Ammon's horn (tissue), 1 donor: ENCODE measurements at places on chromosomes 5 and 9.

DNA sequence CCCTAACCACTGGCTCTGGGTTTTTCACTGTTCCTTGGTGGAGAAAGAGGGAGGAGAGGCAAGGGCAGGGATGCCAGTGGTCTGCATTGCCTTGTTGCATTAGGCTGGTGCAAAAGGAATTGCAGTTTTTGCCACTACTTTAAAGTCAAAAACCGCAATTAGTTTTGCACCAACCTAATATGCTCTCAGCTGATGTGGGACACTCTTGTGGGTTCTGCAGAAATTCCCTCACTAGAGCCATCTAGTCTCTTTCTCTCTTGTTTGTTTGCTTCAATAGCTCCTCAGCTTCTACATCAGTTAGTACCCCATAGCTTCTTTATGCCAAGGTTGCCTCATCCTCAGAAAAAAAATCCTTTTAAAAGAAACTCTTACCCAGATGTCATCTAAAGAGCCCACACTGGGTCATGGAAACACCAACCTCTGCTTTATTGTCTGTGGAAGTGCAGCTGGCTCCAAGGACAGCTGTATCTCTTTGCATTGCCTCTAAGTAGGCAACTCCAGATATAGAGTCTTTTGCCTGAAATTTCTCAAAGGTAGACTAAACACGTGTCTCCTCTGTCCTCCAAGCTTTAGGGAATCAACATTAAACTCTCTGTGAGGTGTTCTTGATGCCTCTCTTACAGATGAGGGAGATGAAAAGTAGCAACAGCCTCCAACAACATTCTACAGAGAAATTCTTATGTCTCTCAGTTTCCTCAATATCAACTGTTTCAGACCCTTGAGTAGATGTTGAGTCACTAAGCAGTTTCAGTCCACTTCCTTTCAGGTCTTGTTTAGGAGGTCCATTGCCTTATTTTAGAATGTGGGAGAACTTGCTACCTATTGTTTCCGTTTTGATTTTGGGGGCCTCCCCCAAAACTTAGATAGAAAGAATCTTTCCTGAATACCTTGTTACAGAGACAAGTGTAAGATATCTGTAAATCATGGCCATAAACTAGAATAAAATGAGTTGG lies 84.9 kb upstream of the MEF2C start:
- no peak for DNase-seq

GRCh38 chr9:136079211-136079915 lies 15.7 kb downstream of the NACC2 start:
- no peak for DNase-seq

DNA sequence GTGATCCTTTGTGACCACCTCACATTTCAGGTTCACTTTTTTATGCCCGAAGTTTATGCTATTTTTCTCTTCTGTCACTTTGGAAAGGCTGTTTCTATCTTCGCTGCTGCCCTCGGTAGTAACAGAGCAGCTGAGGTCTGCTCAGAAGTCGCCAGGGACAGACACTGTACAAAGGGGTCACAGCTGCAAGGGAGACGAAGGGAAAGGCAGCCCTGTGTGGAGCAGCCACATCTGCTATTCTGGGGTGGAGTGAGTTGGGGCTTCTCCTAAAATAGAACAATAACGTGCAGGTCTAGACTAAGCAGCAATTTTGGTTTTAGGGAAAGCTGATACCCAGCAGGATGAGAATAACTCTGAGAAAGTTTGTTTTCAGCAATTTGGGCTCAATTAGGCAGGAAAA lies 72.5 kb downstream of the ACTL7B start:
- no peak for DNase-seq

DNA sequence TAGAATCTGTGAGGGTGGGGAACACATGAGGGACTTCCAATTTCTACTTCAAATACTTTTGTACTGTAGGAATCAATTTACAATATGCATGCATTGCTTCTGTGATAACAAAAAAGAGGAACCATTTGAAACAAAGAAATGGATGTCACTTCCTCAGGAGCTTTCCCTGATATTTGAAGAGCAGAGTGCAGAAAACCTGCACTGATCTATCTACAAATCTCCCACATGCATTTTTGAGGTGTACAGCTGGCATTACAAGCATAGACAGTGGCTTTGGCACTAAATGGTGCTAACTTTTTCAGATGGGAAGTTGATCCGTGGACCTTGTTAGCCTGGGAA lies 27.7 kb downstream of the YIPF5 start:
- no peak for DNase-seq
